ENCODE measurements at places on chromosomes 3 and 15.

DNA sequence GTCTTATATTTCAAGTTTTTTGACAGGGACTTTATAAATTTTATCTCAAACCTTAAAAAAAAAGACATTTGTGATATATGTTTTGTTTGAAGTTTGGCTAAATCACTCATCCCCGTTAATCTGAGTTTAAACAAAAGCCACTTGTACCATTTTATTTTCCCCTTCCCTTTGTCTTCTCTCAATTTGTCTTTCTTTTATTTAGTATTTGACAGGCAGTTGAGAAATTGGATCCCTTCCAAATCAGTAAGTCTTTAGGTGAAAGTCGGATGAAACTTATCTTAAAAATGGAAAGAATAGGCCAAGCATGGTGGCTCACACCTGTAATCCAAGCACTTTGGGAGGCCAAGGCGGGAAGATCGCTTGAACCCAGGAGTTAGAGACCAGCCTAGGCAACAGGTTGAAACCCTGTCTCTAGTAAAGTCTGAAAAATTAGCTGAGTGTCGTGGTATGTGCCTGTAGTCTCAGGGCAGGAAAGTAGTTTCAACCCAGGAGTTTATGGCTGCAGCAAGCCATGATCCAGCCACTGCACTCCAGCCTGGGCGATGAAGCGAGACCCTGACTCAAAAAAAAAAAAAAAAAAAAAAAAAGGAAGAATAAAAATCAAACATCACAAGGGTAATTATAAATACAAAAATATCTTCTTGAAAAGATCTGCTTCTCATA lies 394.6 kb upstream of the TPM1 start:
- no peak for DNase-seq

GRCh38 chr3:106303766-106304165 lies 435.0 kb upstream of the CBLB start:
- no peak for DNase-seq

DNA sequence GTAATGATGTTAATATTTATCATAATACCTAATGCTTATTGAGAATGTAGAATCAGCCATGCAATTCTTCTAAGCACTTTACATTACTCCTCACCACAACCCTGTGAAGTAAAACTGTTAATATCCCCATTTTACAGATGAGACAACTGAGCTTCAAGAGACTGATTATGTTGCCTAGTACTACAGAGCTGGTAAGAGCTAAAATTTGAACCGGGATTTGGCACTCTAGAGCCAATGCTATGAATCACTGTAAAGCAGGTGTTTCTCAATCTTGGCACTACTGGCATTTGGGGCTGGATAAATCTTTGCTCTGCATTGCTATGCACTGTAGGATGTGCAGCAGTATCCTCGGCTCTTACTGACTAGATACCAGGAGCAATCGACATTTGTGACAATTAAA lies 367.7 kb downstream of the MAGI1 start:
- no peak for DNase-seq

GRCh38 chr3:149792452-149793270 lies at the start of gene ANKUB1:
TSS of gene ANKUB1 (minus strand) at chr3:149792554. CDS start at chr3:149792366, 188 bp downstream.
- DNase-seq: no peak

GRCh38 chr15:49421991-49422390 lies 1.1 kb upstream of the FGF7 start:
- peak; percentile 3 for DNase-seq

Data from activated naive CD8-positive, alpha-beta T cell treated with anti-CD3 and anti-CD28 coated beads, Interleukin-2, amount 50 U/mL, for 24 hours (primary cell).